Endothelial cell (in vitro differentiated cells): ENCODE measurements at places on chromosomes 11 and 22.

- DNase-seq = peak; percentile 69
These were observed 615.4 kb upstream of the B3GAT1 start for GRCh38 chr11:135027461-135027860.

DNA sequence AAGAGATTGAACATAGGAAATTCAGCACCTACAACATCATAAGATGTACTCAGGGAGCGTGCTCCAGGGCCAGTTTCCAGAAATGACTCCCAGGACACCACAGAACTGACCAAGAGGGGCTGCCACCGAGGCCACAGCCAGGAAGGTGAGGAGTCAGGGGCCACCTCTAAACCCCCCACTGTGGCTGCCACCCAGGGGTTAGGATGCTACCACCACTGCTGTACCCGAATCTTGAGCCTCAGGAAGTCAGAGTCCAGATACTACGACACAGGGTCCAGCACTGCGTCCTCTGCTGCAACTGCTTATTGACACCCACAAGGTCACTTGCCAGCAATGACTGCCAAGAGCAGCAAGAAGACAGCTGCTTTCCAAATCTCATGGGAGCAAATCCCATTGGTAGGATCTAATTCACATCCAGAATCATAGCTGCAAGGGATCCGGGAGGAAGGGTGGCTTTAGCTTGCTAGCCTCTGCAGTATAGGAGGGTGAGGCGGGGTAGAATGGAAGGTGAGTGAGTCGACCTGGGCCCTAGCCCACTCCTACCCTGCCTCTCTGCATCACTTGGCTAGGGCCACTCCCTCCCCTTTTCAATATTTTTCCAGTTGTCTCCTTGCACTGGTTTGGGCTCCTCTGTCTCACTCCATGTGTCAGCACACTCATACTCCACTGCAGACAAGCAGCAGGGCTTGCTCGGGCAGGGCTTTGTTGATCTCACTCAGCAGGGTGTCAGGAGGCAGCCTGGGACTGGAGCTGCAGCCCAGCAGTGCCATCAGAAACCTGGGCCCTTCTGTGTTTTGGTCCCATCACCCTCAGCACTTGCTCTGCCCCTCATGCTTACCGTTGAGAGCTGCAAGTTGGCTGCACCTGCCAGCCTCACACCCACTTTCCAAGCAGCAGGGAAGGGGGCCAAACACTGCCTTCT lies 18.1 kb upstream of the CYTH4 start:
- no peak for DNase-seq

DNA sequence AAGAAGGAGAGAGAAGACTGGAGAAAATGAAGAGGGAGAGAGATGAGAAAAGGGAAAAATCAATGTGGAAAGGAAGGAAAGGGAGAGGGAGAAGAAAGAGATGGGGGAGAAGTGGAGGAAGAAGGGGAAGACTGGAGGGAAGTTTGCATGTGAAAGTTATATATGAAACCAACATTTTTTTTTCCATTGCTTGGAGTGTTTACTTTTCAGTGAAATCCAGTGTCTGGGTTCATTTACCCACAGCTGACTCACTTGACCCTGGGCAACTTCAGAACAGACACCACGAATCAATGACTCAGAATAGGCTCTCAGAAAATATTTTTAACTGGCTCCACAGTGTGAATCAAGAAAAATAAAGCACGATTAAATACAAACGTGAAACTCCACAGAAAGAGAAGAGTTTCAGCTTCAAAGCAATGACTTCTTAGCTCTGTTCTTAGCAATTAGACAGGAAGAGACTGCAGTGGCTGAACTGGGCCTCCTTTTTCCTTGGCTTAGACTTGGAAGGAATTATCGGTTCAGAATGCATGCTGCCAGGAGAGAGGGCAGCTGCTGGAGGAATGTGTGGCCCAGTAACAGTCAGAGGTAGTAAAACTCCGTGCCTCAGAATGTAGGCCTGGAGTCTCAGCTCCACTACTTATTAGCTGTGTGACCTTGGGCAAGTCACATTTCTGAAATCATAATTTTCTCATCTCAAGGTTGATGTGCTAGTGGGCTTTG lies 237.5 kb downstream of the MIAT start:
- DNase-seq = no peak

GRCh38 chr11:32796425-32796824 lies 2.0 kb upstream of the CCDC73 start:
- DNase-seq = no peak
